ENCODE measurements at places on chromosomes 6 and 20.

DNA sequence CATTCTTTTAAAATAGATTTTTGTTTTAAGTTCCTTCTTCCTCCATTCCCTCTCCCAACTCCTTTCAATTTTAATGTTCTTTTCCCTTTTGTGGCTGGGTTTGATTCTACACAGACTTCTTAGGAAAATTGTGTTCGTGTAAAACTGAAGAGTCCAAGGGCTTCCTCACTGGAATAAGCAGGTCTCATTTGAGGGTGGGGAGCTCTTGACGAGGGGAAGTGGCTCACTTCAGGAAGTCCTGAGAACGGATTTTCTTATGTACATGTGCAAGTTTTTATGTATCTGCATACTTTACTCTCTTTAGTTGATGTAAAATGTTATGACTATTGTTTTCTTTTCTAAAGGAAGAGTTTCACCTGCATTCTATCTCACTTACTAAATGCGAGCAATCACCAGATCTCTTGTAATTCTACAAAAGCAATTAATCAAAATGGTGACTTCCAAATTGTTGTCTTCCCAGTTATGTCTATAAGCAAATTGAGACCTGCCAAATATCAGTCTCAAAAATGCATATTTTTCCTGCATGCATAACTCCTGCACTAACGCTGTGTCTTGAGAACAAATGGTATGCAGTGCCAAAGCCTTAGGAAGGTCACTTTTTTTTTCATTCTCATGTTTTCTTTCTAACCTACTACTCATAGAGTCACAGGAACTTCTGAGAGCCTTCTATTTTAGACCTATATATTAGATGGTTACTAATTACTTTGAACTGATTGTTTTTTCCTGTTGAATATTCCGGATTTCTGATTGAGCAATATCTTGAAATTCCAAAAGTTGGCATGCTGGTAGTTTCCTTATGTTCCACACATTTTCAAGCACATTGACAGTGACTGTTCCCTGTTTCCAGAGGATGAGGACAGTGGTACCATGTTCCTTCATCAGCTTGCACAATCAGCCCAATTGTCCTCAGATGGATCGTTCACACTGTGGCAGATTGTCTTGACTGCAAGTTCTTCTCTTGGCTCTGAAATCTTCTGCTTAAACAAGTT lies 251.9 kb upstream of the PRDM1 start:
- no peak for DNase-seq

DNA sequence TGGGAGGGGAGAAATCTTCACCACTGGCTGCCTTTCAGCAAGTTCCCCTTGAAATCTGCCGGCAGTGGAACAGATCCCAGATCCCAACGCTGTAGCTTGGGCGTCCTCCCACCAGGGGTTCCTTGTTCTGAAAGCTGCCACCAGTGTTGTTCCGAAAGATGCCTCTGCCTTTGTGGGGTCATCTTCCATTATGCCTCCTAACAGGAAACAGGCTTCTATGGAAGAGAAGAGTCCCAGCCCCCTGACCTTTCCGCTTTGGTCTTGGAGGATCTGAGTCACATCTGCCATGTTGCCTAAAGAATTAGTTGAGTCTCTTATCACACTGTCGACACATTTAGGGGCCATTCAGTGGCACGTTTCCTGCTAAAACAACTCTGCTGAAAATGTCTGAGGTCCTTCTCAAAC lies 57.5 kb upstream of the NFATC2 start:
- DNase-seq: no peak

DNA sequence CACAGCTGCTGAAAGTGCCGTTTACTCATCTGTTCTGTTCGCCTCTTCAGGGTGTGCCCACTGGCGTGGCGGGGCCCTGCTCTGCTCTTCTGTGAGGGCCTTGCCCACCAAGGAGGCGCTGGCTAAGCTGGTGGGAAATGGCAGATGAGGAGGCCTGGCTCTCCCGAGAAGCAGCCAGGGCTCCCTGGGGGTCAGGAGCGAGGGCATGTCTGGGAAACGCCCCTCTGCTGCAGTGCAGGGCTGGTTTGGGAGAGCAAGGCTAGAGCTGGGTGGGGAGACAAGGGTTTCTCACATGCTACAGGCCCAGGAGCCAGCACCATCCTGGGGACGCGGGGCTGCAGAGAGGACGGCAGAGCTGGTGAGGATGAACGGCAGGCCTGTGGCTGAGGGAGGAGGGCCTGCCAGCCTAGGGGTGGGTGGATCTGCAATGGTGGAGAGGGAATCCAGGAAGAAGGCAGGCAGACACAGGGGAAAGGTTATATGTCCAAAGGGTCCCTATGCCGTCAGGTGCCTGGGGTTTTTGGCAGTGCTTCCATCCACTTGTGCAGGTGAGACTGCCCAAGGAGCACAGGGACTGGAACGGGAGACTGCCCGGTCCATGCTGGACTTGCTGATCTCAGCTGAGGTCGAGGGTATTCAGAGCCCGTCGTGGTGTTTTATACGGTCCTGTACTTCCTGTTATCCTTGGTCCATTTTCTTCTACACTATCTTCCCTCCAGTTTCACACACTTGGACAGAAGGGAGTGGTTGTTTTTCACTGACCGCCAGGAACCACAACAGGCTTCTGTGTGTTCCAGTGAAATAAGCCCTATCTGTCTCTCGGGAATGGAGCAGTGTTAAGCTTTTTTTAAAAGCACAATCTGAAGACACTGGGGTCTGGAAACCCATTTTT lies 119.2 kb downstream of the SYCP2 start:
- no peak for DNase-seq

DNA sequence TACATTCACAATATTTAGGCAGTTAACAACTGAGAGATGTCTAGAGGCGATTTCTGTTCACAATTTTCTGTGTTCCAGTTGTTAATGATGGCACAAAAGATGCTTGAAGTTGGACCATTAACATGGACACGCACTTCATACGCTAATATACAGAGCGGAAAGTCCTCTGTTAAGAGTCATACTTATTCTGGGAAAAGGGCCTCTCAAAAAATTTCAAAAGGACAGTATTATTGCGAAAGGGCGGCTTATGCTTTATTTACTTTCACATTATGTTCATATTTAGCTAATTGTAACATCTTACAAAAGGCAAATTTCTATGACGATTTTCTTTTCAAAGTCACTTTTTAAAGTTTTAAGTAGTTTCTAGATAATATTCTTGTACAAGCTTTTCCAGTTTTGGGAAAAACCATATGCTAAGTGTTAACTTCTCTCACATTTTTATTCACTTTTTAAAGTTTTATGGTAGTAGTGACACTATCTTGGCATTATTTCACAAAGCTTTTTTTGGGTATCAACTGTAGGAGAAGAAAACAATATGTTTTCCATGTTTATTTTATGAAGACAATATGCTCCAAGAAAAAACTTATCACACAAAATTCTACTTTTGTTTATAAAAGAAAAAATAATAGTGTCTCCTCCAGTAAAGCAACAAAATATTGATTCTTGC lies 62.3 kb downstream of the MAP7 start:
- no peak for DNase-seq

- no peak for DNase-seq
Observed at GRCh38 chr6:9482030-9482738, 932.7 kb downstream of the TFAP2A start.

GRCh38 chr20:57586370-57586793 lies 25.5 kb downstream of the PCK1 start:
- DNase-seq: no peak

DNA sequence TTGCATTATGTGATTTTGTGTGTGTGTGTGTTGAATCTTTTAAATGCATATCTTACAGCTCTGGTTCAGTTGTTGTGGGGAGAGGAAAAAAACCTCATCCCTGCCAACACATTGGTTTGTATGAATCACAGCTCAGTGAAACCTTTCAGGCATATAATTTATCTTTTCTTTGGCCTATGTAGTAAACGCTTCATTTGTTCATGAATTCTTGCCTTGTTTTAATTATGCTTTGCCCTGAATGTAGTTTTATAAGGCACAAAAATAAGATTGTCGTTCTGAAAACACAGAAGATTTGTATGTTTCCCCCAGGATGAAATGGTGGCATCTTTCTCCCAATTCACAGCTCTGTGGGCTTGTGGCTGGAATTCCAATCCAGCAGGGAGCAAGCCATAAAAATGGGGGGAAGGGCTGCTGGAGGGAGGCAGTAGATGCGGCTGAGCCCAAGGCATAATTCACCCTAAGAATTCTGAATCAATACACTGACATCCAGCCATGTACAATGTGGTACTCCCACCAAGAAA lies 45.1 kb downstream of the BCAS1 start:
- DNase-seq: no peak

DNA sequence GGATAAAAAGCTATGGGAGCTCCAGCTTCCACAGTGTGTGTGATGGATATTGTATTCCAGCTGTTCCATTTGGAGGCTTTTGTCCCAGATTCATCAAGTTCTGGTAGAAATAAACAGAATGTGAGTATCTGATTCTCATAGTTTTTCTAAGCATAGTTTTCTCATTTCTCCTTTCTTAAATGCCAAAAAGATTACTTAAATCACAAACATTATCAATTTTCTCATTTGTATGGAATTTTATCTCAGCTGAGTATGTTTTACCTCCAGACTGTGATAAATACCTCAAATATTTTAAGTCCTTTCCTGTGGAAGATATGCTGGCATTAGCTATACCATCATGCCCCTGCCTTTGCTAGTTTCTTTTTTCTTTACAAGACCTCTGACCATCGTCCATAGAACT lies 767.3 kb downstream of the TFAP2A start:
- DNase-seq: no peak

DNA sequence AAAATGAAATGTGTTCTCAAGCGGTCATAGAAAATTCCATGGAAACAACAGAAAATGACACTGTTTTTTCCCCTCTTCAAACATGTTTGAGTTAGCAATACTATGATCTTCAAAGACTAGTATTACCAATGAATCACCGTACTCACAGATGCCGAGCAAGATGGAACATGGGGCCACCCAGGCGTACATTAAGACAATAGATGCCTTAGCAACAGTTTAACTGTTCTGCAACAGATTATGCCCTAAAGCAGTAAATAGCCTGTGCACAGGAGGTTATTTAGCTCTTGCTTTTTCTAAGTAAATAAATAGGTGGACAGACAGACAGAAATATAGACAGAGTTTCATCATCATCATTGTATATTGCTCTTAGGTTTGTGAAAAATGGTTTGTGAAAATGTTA lies 284.0 kb upstream of the DEFB112 start:
- DNase-seq: no peak

DNA sequence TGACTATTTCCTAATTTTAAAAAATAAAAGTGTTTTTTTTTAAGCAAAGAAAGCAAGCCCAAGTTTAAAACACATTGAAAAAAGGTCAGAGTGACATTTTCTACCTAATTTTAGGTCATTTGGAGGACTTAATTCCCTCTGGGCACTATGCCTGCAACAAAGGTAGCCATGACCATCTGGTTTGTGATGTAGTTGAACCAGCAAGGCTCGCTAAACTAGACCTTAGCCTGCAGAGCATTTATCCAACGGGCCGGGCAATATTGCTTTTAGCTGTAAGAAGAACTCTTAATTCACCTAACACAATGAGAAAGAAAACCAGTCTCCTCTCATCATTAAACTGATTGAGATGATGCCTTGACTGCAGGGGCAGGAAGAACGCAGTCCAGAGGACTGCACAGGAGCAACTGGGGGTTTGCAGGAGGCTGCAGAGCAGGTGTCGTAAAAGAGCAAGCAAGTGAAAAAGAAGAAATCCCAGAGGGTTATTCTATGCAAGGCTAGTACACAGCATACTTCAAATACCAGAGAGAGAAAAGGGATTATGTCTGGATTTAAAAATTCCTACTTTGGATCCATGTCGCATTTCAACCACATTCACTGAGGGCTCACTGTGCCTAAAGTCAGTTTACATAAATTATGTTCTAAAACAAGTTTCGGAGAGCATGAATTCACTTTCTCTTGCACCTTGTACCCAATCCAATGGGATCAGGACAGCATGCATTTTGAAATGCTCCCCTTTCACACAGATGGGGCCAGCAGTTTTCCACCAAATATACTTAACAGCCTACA lies 12.8 kb downstream of the TRAF3IP2 start:
- no peak for DNase-seq

Data from activated CD4-positive, alpha-beta T cell treated with anti-CD3 and anti-CD28 coated beads, Interleukin-2, amount 50 U/mL, for 24 hours (primary cell).